ENCODE measurements at places on chromosomes 4 and X.

DNA sequence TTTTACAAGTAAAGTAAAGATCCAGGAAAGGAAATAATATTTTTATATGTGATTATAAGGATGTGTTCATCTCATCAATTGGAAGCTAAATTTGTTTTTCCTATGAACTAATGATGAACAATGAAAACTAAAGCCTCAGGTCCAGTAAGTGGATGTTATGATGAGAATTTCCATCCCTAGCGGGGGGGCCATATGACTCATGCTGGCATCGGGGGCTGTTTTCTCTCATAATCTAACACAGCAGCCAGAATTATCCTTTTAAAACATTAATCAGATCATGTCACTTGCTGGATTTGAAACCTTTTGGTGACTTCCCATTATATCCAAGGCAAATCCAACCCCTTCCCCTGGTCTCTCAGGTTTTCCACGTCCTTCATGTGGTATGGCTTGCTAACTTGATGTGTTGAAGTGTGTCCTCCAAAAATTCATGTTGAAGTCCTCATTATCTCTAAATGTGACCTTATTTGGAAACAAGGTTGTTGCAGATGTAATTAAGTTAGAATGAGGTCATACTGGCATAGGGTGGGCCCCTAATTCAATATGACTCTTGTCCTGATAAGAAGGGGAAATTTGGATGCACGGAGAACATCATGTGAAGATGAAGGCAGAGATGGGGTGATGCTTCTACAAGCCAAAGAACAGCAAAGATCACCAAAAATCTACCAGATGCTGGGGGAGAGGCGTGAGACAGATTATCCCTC lies 96.8 kb downstream of the AKAP4 start:
- no peak for DNase-seq

GRCh38 chr4:1609901-1610790 lies 74.0 kb downstream of the FAM53A start:
- DNase-seq: no peak

DNA sequence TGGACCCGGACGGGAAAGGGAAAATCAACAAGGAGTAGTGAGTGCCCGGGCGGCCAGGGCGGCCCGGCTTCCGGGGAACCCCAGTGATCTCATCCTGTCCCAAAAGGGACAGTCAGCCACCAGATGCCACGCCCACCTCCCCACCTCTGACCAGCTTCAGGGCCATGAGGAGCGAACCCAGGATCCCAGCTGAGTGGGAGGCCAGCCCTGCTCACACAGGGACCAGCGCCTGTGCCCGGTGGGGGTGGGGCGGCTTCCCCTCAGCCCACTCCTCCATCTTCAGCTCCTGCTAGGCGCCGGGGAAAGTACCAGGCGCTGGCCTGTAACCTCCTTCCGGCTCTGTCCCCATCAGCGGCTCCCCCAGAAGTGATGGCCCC lies 6.2 kb downstream of the MYL5 start:
- no peak for DNase-seq

DNA sequence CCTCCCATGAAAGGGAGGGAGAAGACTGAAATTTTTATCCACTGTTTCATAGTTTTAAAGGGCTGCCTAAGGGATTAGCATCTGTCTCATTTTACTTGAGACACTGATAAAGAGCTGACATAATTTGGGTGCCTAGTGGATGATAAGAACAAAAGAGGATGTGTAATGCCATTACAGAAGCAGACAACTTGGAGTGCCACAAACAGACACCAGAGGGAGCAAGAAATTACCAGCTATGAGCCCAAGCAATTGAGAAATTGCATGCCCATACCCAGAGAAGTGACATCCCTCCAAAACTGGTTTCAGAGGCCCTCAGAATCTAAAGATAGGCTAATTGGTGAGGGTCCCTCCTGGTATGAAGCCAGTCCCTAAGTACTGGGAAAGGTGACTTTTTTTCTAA lies 38.5 kb upstream of the POU3F4 start:
- no peak for DNase-seq

Data from putamen (tissue), 1 donor.